ENCODE measurements at places on chromosomes 6 and 20.

GRCh38 chr20:33732166-33732970 lies 572 bp downstream of the ZNF341 start:
- peak; percentile 67 for DNase-seq

GRCh38 chr6:29696147-29697125 lies 15.5 kb upstream of the ZFP57 start:
- DNase-seq = no peak

GRCh38 chr6:94361304-94362060 lies 942.1 kb upstream of the EPHA7 start:
- no peak for DNase-seq

GRCh38 chr20:35093267-35093884 lies 769 bp upstream of the TRPC4AP start:
- no peak for DNase-seq

DNA sequence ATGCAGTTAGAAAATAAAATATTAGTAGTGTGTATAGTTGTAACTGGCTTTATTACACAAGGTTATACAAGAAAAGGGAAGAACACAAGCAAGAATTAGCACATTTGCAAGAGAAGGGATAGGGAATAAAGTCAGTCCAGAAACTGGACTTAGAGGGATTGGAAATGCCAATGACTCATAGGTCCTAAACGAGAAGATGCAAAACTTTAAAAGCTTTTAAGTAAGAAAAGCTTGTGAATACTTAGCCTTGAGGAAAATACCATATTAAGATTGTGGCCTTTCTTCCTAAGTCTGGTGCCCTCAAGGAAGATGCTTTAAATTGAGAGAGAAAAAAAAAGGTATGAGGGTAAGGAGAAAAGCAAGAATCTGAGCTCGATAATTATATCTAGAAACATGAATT lies 102.3 kb upstream of the MCHR2 start:
- no peak for DNase-seq

GRCh38 chr6:167329014-167329413 lies 4.1 kb downstream of the TTLL2 start:
- DNase-seq = no peak

DNA sequence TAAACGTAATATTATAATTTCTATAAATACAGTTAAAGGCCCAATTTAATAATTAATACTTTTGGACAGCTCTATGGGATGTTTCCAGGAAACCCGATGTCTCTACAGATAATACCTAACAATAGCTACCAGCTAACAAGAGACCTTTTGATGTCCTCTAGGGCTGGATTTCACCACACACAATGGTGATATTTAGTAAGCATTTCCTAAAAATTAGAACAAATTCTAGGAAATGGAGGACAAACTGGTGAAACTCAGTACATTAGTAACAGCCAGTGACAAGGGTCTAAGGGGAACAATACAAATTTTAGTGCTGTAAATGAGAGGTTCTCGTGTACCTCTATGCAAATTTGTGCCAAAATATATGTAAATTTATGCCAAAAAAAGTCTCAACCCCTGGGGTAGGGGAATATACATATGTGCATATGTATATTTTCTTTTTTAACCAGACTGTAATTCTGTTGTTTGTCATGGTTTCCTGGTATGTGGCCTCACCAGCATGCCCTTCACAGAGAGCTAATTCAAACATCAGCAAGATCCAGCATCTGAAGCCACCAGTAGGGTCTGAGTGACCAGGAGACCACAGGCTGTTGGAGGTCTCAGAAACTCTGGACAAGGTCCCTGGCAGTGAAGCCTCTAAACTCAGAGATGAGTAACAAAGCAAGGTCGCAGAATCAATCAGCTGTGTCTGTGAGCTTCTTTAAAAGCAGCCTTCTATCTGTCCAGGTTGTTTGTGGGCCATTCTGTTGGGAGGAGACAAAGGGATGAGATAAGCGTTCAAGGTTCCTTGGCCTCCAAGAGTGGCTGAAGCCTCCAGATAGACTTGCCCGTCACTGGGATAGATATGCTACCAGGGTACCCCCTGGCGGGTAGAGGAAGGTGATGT lies 235.1 kb upstream of the RREB1 start:
- DNase-seq = no peak

GRCh38 chr6:168712993-168713392 lies 272.0 kb downstream of the SMOC2 start:
- no peak for DNase-seq

DNA sequence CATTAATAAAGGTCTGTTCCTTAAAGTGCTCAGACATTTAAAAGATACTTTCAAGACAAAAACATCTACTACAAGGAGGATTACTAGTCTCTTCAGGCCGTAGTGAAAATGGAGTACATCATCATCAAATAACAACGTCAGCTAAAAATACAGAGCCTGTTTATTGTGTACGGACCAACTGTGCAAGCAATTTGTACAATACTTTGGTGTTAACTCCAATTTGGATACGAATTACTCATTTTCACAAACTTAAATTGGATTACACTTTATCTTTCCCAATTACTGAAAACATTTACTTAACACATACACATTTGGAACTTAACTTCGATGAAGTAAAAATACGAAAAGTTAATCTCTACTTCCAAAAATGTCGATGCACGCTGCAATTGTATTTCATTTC lies 802 bp downstream of the CYP39A1 start:
- no peak for DNase-seq

- DNase-seq = no peak
These were observed 209.8 kb upstream of the FOXA2 start for GRCh38 chr20:22794200-22794599.

- DNase-seq = no peak
These were observed 159.6 kb upstream of the MYLIP start for GRCh38 chr6:15969236-15969778.

DNA sequence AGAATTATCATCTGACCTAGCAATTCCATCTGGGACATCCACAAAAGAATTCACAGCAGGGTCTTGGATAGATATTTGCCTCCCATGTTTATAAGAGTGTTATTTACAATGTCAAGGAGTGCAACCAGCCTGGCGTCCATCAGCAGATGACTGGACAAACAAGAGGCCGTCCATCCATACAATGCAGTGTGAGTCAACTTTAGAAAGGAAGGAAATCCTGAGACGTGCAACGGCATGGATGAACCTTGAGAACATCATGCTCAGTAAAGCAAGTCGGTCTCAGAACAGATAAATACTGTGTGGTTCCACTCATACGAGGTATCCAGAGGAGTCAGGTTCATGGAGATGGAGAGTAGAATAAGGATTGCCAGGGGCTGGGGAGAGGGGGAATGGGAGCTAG lies 46.4 kb downstream of the FOXF2 start:
- no peak for DNase-seq

GRCh38 chr6:144939921-144940320 lies 654.8 kb downstream of the UTRN start:
- no peak for DNase-seq

DNA sequence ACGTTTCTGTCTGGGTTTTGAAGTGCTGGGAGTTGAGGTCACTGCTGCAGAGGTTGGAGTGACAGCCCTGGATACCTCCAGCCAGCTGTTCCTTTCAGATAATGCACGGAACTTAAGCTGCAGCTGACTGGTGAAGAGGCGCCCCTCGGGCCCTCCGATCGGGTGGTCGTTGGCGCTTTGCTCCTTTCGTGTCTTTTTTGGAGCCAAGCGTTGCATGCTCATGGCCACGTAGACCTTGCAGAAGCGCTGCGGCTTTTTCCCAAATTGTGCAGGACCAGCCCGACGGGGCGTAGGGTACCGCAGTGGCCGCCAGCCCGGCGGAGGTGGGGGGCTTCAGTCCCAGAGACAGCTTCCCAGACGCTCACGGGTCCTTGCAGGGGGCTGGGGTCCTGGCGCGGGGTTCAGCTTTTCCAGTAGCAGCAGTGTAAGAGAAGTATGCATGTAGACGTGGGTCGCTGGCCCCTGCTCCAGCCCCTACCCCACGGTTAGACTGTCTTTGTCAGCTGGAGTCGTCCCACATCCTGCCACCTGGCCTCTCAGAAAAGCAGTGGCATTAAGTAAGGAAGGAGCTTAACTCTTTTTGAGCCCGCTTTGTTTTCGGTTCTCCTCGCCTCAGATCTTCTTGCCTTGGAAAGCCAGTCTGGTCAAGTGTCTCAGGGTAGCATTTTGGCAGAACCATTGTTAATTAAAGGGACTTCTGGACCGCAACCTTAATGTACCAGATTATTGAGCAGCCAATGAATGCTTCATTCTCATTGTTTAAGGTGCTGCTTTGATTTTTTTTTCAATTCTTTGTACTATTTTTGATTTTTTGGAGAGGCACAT lies 838 bp downstream of the TNFAIP3 start:
- DNase-seq = no peak

DNA sequence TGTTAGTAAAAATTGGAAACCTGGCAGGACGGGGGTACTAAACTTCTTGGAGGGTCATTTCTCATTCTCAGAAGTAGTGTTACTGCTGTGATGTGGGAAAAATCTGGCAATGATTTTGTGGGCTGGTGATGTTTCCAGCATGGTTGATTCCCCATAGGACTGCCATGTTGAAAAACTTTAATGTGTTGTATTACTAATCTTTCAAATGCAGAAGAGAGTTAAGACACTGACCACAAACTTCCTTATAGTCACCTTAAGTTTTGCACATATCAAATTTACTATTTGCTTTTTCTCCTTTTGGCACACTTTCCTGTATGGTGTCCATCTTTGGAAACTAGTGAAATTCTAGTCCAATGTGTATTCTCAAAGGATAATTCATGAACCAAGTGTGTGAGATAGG lies 236.2 kb upstream of the TAB2 start:
- DNase-seq = no peak

GRCh38 chr20:48447456-48447855 lies 380.3 kb downstream of the PREX1 start:
- DNase-seq = no peak

DNA sequence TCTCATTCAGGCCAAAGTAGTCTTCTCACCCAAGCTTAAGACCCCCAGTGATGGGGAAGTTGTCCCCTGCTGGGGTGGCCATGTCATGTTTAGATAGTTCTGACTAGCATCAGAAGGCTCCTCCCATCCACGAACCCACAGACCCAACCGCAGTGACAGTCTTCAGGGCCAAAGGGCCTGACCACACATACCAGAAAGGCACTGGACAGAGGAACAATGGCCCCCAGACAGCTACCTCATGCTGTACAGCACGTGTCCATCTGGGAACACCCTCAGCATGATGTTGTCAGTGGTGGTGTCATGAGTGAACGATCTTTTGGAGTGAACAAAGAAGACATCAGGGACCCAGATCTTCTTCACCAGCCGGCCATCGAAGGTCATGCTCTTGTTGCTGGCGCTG lies 46.3 kb downstream of the GABRR2 start:
- DNase-seq = no peak

GRCh38 chr6:154763650-154764049 lies 30.4 kb downstream of the SCAF8 start:
- DNase-seq = no peak

Data from stimulated activated CD8-positive, alpha-beta memory T cell treated with anti-CD3 and anti-CD28 coated beads, Interleukin-7, amount 100 ng/mL, for 1 hour (primary cell).